ENCODE measurements at places on chromosomes 2 and 18.

DNA sequence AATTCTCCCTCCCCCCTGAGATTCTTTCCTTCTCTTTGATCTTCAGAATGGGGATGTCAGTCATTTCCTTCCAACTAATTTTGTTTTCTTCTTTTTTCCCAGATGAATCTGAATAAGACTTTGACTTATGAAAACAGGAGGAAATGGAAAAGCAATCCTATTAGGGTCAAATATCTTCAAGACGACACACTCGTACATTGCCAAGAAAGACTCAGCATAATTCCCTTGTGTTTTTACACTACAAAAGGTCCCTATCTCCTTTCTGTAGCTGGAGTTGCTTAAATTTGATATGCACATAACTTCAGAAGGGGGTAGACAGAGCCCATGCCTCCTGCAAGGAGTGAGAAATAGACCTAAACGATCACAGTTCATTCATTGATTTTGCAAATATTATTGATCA lies 230.3 kb upstream of the RBBP8 start:
- DNase-seq, result no peak
- H3K27me3 ChIP-seq, result no peaks in the 10 kb centered on the region
- no peak overlapping the region for H3K4me3 ChIP-seq
- no peak overlapping the region for H3K27ac ChIP-seq

DNA sequence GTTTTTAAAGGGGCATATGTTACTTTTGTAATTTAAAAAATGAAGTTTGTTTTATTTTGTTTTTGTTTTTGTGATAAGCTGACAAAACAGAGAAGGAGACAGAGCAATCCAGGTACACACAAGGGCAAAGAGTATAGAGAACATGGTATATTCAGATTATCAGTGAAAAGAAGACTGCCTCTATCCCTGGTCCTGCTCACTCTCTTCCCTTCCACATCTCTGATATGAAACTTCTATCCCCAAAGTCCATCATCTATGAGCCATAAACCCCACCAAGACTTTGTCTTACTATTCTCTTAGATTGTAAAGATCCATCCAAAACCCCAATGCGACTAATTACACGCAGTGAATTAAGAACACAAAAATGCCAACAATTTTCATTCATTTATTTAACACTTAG lies 16.6 kb downstream of the ROCK2 start:
- no peak overlapping the region for H3K27ac ChIP-seq
- H3K4me1 ChIP-seq, result no peaks in the 10 kb centered on the region
- no peaks in the 10 kb centered on the region for H3K36me3 ChIP-seq
- no peak overlapping the region for H3K4me3 ChIP-seq
- no peaks in the 10 kb centered on the region for H3K27me3 ChIP-seq
- no peak for DNase-seq

- no peak overlapping the region for H3K4me3 ChIP-seq
- no peaks in the 10 kb centered on the region for H3K27me3 ChIP-seq
- DNase-seq, result no peak
- no peaks in the 10 kb centered on the region for H3K36me3 ChIP-seq
- H3K4me1 ChIP-seq, result no peaks in the 10 kb centered on the region
These were observed 98.0 kb upstream of the EFEMP1 start for GRCh38 chr2:56021579-56021978.

- H3K4me1 ChIP-seq, result no peaks in the 10 kb centered on the region
- H3K4me3 ChIP-seq, result no peak overlapping the region
- DNase-seq, result peak; percentile 37
These were observed 376.1 kb downstream of the XIRP2 start for GRCh38 chr2:167264380-167264779.

DNA sequence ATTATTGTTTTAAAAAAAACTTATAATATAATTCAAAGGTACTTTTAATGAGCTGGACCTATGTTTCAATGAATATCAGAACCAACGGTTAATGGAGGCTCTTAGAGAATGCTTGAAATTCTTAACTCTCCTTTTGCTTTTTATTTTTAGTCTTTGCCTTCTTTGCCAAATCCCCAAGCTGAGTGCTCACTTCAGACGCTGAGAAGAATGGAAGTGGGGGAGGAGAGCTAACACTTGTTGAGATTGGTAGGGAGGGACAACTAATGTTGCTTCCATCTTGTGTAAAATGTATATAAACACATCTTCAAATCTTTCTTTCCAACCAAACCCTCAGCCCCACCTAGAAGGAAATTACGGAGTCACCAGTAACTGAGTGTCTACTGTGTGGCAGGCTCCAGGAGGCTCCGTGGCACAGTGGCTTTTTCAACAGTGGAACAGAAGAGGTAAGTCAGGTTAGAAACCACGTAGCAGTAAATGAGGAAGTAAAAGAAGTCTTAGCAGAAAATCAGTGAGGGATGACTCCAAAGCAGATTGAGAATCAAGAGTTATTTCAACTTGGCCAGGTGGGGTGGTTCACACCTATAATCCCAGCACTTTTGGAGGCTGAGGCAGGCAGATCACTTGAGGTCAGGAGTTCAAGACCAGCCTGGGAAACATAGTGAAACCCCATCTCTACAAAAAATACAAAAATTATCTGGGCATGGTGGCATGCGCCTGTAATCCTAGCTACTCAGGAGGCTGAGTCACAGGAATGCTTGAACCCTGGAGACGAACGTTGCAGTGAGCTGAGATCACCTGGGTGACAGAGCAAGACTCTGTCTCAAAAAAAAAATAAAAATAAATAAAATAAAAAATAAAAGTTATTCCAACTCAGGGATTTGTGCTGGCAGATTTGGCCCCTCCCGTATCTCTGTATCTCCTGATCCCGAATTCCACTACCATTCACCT lies 45.0 kb upstream of the CREB1 start:
- no peaks in the 10 kb centered on the region for H3K36me3 ChIP-seq
- H3K4me1 ChIP-seq, result no peaks in the 10 kb centered on the region
- H3K4me3 ChIP-seq, result no peak overlapping the region
- H3K27ac ChIP-seq, result no peak overlapping the region
- no peak for DNase-seq
